Posterior vena cava (tissue), 2 donors: ENCODE measurements at places on chromosomes 16 and 17.
A peak's percentile ranks its signal among the peaks of the same experiment; 100 is the strongest.

DNA sequence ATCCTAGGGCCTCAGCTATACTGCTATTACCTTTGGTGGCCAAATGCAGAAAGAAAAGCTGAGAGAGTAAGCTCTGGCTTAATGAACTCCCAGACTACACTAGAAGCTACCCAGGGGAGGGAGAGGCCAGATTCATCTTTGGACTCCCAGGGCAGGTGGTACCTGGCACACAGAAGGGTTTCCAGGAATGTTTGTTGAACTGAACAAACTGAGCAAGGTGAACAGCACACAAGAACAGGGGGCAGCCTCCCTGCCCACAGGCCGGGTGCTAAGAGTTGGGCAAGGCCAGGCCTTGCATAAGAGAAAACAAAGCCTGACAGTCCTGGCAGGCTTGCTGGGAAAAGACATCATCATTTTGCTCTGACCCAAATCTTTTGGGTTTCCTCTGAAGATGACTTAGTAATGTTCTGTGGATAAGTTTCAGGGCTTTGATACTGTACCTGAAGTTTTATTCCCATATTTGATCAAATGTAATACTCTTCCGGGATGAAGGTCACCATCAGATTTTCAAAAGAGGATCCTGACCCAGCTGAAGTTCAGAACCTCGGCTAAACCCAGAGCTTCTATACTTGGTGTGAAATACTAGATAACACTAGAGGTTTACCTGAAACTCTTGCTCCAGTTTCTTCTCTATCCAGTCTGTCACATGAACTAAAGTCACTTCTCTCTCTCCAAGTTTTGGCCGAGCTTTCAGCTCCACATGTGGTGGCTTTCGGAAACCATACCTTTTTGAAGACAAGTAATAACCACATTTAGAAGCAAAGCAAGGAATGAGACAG, 20.5 kb upstream of the ERN1 start:
- no peak for DNase-seq

DNA sequence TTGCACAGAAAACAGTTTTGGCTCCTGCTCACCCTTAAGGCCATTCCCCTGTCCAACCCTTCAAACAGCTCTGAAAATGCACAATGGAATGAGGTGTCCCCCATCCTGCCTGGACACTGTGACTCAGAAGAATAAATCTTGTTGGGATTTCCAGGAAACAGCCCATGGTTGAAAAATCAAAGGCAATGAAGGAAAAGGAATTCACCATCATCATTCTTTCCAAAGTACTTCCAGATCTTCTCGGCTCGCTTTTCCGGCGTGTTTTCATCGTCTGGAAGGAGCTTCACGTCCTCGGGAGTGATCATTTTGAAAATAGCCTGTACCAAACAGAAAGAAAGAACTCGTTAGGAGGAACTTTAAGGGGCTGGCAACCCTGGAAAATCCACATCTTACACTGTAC, 4.3 kb downstream of the RCVRN start:
- peak; percentile 66 for DNase-seq

GRCh38 chr17:72697602-72698146, 394.8 kb downstream of the SLC39A11 start:
- peak; percentile 34 for DNase-seq

DNA sequence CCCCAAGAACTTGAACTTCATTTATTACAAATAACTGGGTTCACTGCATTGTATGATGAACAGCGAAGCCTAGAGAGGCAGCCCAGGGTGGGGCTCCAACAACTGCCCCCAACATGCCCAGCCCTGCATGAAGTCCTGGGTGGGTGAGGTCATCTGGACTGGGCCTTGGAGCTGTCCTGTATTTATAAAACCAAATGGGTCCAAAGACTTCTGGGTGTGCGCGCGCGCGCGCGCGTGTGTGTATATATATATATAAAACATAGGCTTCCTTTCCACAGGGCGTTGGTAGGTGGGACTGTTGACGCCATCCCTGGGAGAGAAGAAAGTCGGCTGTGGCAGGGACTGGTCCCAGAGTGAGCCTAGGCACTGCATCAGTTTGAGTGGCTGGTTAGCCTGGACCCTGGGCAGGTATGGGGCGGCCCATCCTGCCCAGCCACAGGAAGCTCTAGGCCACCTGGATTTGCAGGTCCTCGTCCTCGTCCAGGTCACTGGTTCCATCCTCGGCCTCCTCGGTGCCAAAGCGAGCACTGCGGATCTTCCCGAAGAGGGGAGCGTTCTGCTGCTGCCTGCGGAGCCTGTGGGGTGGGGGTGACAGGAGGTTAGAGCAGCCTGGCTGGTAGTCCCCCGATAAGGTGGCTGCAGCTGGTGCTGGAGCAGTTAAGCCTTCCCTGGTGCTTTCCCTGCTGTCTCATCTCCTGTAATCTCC, 23.9 kb downstream of the CCDC102A start:
- peak; percentile 47 for DNase-seq

DNA sequence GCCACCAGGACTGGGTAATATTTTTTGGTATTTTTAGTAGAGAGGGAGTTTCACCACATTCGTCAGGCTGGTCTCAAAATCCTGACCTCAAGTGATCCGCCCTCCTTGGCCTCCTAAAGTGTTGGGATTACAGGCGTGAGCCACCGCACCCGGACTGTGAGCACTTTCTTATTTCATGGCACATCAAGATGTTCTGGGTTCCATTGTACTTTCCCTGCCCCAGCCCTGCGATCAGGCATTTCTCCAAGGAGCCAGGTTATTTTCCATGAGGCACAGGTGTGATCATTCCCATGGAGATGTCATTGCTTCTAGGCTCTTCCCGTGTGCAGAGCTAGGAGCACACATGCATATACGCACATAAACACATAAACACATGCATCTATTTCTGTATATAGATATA, 2.6 kb upstream of the ANKRD40CL start:
- no peak for DNase-seq

DNA sequence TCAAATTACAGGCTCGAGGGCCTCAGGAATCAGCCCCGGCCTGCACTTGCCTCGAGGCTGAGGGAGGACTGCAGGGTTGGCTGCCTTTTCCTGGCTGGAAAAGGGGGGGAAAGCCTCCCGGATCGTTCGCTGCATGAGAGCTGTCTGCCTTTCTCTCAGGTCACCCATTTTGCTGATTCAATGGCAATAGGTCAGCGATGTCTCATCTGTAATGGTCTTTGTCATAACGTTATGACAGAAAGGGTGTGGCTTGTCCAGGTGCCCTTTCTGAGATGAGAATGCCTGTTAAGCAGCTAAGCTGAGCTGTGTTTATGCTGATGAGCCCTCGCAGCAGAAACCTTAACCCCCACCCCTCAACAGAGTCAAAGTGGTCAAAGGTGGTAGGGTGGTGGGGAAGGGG, 81.8 kb downstream of the AKAP1 start:
- DNase-seq = no peak

GRCh38 chr17:35715416-35715815, 16.0 kb upstream of the RASL10B start:
- no peak for DNase-seq

- DNase-seq = no peak
Observed at GRCh38 chr16:66008136-66008535, 358.4 kb upstream of the CDH5 start.

DNA sequence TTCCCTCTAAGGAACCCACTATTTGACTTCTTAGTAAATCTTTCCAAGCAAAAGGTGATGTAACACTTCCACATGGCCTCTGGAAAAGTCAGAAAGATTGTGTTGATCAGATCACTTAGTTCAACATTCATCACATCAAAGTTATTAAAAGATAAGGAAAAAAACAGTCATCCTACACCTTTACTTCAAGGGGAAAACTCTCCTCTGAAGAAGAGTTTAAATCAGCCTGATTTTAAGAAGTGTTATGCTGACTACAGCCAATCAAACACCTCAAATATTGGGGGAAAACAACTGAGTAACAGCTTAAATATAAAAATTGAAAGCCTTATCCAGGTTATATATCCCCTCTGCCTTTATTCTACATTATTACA, 19.6 kb upstream of the COPRS start:
- DNase-seq = no peak

GRCh38 chr17:45022288-45022648, 29.2 kb downstream of the DCAKD start:
- DNase-seq = no peak

DNA sequence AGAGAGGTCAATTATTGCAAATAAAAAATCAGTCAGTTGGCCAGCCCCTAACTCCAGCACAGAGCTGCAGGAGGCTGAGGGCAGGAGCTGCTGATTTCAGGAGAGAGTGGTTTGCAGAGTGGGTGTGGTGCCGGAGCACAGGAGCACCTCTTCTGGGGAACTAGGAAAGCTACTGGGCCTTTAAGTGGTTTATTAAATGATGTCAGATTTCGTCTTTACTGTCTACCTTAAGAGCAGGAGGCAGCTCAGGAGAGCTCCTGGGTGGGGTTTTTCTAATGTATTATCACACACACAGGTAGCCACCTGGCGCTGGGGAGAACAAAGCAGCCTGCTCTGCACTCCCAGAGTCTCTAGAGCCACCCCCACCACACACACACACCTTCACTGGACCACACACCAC, 11.5 kb upstream of the HAS3 start:
- DNase-seq = no peak

DNA sequence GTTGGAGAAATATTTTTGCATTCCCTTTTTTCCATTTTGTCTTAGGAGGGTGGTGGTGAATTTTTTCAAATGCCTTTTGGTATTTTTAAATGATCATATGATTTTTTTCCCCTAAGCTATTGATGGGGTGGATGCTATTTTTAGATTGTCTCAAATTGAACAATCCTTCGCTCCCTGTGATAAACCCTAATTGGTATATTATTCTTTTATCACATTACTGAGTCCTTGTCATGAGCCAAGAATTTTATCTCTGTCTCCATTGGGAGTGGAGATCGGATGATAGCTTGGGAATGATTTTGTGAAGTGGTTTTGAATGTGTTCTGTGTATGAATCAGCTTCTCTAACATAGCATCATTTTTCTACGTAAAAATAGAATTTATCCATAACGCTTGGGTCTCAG, 15.4 kb downstream of the NECAB2 start:
- DNase-seq = no peak

DNA sequence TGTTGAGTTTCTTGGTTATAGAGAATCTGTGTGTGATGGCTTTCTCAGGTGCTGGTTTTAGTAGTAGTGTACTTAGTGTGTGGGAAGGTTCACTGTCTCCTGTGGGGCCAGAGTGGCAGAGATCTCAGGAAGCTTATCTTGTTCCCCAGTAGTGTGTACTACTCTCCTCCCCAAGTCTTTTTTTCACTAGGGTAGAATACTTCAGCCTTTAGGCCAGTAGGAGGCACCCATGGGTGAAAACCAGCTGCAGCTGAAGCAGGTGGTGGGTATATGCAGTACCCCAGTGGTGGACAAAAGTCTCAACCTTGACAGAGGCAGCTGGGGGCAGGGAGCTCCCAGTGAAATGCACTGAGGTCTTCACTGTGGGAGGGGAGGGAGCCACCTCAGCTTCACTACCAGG, 109.9 kb downstream of the PHKB start:
- no peak for DNase-seq

DNA sequence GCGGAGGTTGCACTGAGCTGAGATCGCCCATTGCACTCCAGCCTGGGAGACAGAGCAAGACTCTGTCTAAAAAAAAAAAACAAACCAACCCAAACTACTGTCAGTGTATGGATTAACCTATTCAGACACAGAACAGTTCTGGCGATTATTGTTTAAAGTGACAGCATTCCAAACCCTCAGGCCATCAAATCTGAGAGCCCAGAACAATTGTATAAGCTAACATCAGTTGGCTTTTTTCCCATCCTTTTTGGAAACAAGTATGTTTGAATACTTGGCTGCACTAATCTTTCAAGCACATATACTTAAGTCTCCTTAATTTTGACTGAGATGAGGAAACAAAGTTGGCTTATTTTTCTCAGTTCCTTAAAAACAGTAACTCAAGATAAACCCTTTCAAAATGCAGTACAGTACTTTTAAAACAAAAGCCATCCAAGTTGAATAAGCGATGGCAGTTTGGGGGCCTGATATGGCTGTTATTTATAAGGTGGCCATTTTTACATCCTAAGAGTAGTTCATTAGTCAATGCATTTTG, 1.4 kb downstream of the ZSWIM7 start:
- no peak for DNase-seq

DNA sequence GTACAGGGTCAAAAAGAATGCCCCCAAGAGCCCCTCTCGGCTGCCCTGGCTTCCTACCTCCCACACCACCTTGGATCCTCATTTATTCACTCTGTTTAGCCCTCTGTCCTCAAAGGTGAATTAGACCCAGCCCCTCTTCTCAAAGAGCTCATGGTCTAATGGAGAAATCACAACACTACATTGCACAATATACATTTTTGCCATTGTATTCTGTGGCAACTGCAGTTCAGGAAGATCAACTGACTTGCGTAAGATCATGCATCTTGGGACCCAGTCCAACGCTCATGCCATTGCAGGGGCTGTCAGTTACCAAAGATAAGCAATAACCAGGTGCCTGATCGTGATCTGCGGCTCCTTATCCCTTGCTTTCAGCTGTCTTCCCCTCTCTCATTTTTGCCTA, 1.4 kb downstream of the KRT38 start:
- no peak for DNase-seq

GRCh38 chr16:69511651-69512050, 54.1 kb upstream of the NFAT5 start:
- no peak for DNase-seq

GRCh38 chr17:2222901-2223616, 80.5 kb downstream of the SMG6 start:
- peak; percentile 88 for DNase-seq

- no peak for DNase-seq
Observed at GRCh38 chr17:61846088-61846487, 17.2 kb downstream of the BRIP1 start.

GRCh38 chr16:14564323-14564722, 65.7 kb downstream of the PARN start:
- no peak for DNase-seq

DNA sequence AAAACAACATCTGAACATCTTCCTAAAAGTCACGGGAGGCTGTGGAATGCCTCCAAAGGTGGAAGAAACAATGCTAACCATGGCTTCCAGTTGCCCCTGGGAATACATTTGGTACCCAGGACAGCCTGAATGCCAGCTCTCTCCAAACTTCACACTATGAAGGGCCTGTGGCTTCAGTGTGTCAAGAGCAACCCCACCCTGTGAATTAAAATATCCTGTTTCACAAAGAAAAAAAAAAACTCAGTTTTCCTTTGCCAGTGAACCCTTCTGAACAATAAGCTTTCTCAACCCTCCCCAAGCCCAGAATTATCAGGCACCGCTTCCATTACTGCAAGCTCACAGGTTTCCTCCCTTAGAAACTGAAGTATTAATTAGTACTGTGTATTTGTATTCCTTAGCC, 69.8 kb downstream of the SLC39A11 start:
- no peak for DNase-seq

- no peak for DNase-seq
Observed at GRCh38 chr17:43467981-43468581, 15.7 kb upstream of the DHX8 start.

DNA sequence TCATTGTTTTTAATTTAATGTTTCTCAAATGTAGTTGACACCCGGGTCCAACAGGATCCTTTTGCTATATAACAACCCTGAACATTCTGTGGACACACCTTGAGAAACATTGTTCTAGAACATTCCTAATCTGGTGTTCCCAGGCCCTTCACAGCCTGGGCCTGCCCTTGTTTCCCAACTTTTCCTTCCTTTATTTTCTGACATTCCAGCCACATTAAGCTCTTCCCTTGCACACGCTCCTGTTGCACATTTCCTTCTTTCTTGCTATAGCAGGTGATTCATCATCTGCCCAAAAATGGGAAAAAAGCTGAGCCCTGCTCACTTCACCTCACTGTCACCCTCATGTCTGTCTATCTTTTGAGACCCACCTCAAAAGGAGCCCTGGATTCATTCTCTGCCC, 67.9 kb upstream of the MARCHF10 start:
- no peak for DNase-seq

- DNase-seq = no peak
Observed at GRCh38 chr16:78439646-78440045, 340.2 kb downstream of the WWOX start.
